DMS79 treated with DMSO at 0.1 percent for 48 hours (cell line): ENCODE measurements at places on chromosomes 5 and 9.
A peak's percentile ranks its signal among the peaks of the same experiment; 100 is the strongest.

DNA sequence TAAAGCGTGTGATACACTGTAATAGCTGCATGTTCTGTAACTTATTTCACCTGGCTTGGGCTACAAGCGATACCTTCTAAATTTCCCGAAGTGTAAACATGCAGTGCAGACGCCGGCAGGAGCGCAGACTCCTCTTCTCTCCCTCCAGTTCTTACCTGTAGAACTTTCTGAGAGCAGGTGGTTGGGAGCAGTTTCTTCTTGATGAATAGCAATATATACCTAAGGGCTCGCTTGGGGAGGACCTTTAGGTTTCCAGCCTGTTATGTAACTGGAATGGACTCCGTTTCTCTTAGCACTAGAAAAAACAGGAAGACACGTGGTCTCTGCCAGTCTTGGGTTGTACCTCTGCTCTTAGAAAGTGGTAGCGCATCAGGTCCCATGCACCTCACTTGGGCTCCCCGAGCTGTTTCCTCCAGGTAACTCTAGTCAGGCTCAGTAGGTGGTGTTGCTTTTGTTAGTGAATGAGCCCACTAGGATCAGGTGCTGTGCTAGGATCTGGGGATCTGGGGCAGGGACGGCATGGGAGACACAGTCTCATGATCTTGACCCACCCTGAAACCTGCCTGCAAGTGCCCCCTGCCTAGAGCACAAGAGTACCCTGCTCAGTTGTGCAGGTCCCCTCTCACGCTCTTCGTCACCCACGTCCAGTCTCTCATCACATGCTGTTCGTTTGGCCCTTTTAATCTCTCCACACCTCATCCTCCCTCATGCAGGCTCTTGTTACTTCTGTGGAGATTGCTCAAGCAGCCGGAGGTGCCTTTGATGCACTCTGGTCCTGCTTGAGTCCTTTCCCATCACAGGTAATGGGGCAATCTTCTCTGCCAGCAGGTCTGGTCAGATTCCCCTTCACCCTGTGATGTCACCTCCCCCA lies 2.8 kb downstream of the TENT4A start:
- no peak for DNase-seq

GRCh38 chr5:138180183-138180782 lies 1.4 kb downstream of the KIF20A start:
- peak; percentile 46 for DNase-seq

DNA sequence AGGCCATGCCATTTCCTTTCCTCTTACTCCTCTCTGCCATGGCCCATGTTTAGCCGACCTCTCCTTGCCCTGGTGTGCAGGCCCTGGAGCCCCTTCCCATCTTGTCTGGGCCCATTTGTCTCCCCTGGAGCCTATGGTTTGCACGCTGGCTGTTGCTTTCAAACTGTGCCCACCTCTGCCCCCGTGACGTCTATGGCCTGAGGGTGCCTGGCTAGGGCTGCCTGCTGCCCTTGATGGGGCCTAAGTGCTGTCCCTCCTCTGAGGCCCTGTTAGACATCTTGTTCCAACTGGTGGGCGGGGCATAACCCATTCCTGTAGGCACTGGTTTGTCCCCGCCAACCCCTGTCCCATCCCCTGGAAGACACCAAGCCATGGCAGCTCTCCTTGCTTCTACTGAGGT lies 22.7 kb upstream of the ENHO start:
- DNase-seq = no peak

DNA sequence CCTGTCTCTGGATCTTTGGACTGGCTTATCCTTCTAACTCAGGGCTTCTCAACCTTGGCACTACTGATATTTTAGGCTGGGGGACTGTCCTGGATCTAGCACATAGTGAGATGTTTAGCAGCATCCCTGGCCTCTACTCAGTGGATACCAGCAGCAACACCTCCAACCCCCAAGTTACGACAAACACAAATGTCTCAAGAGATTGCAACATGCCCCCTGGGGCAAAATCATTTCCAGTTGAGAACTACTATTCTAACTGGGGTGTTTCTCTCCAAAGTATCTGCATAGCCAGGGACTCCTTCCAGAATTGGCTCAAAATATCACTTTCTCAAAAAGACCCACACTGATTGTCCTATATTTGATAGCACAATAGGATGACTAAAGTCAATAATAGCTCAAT lies 7.2 kb upstream of the TLR4 start:
- no peak for DNase-seq

DNA sequence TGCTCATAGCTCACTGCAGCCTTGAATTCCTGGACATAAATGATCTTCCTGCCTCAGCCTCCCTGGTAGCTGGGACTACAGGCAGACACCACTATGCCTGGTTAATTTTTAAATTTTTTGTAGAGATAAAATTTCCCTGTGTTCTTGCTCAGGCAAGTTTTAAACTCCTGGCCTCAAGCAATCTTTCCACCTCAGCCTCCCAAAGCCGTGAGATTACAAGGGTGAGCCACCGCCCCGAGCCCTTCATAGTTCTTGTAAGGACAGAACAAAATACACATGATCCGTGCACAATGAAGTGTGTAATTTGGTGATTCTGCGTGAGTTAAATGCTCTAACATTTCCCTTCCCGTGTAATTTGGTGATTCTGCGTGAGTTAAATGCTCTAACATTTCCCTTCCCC lies 27.7 kb upstream of the MYO10 start:
- DNase-seq = no peak

DNA sequence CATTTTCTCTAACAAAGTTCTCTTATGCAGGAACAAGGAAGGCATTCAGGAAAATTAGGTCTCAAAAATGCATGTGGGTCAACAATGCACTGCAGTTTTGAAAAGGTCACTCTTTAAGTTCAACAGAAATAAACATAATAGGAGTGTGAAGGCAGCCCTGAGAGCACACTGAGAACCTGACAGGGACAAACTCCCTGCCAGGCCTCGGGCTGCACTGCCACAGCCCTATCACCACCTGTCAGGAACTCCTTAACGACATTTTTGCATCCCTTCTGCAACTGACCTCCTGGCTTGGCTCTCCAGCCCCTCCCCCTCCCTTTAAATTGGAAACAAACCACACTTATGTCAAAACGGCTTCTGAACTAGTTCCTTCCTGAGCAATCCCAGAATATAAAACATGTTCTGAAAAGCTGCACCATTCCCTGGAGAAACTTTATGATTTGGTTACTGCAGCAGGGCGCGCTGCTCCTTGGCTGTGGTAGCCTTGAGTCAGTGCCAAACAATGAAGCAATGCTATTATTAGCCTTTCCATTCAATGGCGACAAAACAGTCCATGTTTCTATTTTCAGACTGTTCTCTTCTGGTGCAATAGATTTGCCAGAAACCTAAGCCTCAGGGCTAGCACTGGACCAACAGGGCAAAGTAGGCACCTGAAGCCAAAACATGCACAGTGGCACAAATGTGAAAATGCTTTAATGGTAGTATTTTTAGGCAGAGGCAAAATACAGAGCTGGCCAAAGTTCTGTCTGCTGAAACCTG lies 160.1 kb upstream of the ZNF608 start:
- DNase-seq = peak; percentile 28

- DNase-seq = peak; percentile 7
Measured at GRCh38 chr5:131795879-131796792, 681 bp downstream of the FNIP1 start.
